ENCODE measurements at places on chromosomes 1 and 21.

GRCh38 chr1:180501865-180502360, 464 bp downstream of the ACBD6 start:
- no peak for DNase-seq

GRCh38 chr21:46068516-46069079, 29.3 kb upstream of the COL6A2 start:
- DNase-seq = no peak

GRCh38 chr1:240909701-240910457, 297.9 kb upstream of the GREM2 start:
- DNase-seq = no peak

- DNase-seq = no peak
These were observed 14.5 kb downstream of the RASSF5 start for GRCh38 chr1:206521694-206522402.

DNA sequence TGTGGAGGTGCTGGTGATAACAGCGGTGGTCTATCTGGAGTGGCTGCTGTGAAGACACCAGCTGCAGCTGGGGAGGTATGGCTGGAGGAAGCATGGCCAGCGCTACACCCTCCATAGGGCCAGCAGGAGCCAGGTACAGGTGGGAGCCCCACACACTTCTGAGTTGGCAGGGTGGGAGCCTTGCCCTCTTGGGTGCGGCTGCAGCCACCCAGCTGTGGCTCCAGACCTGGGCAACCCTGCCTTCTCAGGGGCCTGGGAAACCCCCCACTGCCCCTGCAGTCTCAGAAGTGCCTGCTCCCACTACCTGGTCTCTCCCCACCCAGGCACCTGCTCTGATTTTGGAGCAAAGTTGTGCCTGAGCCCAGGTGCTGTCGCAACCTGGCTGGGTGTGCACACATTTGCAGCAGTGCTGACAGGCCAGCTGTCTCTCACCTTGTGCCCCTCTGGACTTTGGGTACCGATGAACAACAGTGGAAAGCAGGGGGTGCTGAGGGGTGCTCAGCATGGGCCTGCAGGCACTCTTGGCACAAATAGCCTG, 76.2 kb downstream of the DPYD start:
- no peak for DNase-seq

- DNase-seq = no peak
These were observed 717.5 kb downstream of the RWDD3 start for GRCh38 chr1:95951371-95952102.

- DNase-seq = no peak
These were observed 128.5 kb upstream of the RRP15 start for GRCh38 chr1:218156595-218156994.

- DNase-seq = no peak
These were observed 24.1 kb upstream of the NPHP4 start for GRCh38 chr1:6016191-6016865.

DNA sequence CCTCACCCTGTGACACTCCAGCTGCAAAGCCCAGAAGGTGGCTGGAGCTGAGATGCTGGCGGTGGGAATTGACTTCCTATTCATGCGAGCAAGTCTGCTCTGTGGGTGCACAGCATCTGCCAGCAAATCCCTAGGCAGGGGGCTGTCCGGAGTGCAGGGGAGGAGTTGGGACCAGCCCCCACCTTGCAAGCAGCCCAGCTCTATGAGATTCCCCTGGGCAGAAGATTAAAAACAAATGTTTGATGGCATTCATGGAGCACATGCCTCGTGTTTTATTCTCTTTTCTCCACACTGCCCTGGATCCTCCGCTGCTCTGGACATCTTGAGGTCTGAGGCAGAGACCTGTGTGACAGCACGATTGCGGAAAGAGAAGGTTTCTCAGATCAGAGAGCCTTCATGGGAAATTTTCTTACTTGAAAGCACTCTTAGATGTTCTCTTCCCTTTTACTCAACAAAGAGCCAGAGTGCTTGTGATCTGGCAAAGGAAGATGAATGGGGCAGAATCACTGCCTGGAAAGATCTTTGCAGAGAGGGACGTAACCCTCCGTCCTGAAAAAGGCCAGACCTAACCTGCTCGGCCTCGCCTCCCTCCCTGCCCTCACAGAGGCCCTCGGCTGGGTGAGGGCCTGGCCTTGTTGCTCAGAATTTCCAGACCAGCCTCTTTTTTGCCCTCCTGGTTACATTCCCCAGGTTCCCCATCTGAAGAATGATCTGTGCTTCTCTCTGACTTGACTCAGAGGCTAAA, 597.1 kb downstream of the KIF26B start:
- DNase-seq = peak; percentile 49

DNA sequence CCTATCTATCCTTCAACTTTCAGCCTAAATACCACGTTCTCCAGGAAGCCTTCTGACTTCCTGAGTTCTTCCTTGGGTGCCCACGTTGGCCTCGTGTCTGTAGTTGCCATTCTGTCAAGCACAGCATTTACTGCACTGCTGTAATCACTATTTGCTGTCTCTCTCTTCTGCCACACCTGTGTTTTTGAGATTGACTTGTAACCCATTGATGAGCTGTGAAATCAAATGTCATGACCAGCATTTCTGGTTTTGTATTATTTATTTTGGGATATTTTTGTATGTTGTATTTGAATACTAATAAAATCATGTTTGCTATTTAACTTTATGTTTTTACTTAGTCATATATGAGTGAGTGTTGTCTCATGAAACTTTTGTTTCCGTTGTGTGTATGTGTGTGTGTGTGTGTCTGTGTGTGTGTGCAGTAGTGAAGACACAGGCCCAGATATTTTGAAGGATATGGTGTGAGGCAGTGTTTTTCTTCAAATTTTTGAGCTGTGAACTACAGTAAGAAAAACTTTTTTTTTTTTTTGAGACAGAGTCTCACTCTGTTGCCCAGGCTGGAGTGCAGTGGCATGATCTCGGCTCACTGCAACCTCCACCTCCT, 126.2 kb upstream of the SERBP1 start:
- DNase-seq = no peak

DNA sequence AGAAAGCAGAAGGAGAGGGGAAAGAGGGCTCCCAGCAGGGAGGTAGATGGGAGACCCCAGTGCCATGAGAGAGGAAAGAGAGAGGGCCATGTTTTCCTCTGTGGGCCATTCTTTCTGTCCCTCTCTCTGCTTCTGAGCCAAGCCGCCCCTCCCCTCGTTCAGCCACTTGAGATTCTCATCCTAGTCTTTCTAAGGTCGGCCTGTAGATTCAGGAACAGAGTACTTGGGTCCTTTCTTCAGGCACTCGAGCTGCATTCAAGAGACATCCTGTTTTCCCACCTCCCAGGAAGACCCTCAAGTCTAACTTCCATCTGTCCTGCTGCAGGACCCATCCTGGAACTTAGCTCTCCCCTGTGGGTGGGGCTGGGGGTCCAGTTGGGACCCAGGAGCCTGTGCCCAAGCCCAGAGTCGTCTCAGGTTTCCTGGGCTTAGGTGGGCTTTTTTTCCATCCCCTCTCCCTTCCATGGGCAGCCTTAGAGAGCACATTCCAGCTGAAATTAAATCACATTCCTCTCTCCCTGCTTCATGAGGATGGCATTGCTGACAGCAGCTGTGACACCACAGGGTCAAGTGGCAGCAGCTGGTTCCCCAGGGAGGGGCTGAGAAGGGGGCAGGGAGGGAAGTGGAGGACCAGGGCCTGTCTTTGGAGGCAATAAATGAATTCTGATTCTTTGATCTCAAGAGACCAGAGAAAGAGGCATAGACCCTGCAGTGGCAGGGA, 13.0 kb downstream of the NES start:
- peak; percentile 63 for DNase-seq

GRCh38 chr21:42003051-42003461, 7.1 kb downstream of the ZBTB21 start:
- no peak for DNase-seq

DNA sequence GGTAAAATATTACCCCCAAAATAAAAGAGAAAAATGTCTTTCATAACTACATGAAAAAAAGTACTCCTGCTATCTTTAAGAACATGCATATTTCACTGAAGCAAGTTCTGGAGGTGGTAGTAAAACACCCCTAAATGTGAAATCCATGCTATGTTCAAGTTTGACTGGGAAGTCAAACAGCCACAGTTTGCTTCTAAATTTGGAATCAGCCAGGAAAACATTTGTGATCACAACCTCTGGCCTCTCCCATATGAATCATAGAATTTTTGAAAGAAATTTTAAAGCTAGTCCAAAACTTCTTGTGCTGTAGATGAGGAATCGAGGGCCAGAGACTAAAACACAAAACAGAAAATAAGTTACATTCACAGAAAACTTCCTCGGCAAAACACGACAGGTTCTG, 6.6 kb downstream of the SORT1 start:
- no peak for DNase-seq

GRCh38 chr1:112735752-112736151, 20.6 kb upstream of the PPM1J start:
- no peak for DNase-seq

GRCh38 chr1:44030605-44031251, 534 bp downstream of the SLC6A9 start:
- DNase-seq = peak; percentile 75

- DNase-seq = no peak
These were observed 14.8 kb downstream of the ADORA3 start for GRCh38 chr1:111488669-111489068.

- DNase-seq = no peak
These were observed 9.3 kb downstream of the SLC25A24 start for GRCh38 chr1:108190686-108191416.

DNA sequence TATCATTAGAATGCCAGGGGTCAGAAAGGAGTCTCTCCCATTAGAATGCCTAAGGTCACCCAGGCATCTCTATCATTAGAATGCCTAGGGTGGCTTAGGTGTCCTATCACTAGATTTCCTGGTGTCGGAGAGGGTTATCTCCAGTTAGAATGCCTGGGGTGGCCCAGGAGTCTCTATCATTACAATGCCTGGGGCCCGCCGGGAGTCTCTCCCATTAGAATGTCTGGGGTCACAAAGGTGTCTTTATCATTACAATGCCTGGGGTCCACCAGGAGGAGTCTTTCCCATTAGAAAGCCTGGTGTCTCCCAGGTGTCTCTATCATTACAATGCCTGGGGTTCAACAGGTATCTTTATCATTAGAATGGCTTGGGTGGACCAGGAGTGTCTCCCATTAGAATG, 56.2 kb downstream of the RNF187 start:
- no peak for DNase-seq

DNA sequence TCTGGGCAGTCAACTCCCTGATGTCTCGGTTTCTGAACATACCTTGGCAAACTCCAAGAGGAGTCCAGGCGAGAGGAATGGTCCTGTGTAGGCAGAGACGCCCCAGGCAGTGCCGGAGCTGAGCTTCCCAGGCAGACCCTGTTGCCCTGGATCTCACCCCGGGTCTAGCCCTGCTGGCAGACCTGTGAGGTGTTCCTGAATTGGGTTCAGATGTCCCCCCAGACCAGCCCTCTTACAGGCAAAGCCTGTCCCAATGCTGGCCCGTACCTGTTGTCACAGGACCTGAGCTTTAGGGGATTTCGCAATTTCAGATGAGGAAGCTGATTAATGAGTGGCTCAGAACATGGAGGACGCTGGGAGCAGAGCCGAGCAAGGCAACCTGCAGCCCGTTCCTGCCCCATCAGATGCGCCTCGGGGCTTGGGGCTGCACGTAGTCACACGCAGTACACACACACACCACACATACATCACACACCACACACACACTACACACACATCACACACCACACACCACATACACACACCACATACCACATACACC, 38.5 kb upstream of the PDE9A start:
- DNase-seq = peak; percentile 52

DNA sequence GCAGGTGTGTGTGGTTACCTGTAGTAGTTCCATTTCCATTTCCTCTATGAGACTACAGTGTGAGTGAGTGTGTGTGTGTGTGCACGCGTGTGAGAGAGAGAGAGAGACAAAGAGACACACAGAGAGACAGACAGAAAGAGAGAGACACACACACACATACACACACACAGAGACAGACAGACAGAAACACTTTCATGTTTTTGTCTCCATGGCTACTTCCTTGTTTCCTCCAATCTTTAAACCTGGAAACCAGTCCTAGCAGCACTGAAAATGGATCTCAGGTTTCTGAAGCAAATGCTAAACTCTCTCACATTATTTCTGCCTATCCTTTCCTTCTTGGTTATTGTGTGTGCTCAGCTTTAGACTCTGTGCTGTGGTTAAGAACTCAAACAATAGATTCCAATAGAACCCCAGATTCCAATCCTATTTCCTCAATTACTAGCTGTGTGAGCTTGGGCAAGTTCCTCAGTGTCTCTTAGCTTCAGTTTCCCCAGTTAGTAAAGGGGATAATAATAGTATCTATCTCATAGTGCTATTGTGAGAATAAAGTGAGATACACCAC, 22.4 kb upstream of the ABCD3 start:
- no peak for DNase-seq

GRCh38 chr1:117416546-117417125, 49.4 kb downstream of the MAN1A2 start:
- no peak for DNase-seq

DNA sequence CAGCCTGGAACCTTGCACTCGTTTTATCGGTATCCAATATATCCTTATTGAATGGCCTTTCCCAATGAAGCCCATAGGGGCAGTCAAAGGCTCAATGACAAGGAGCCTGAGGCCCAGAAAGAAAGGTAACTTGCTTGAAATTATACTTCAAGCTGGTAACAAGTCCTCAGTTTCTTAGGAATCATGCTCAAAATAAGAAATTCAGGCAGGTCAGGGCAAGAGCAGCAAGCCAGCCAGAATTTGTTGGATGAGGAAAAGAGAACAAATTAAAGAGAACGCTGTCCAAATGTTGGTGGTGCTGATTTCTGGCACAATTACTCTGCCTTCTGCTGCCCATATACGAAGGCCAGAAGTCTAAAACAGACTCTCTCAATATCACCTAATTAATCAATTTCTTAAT, 77.6 kb downstream of the DDX20 start:
- DNase-seq = no peak

DNA sequence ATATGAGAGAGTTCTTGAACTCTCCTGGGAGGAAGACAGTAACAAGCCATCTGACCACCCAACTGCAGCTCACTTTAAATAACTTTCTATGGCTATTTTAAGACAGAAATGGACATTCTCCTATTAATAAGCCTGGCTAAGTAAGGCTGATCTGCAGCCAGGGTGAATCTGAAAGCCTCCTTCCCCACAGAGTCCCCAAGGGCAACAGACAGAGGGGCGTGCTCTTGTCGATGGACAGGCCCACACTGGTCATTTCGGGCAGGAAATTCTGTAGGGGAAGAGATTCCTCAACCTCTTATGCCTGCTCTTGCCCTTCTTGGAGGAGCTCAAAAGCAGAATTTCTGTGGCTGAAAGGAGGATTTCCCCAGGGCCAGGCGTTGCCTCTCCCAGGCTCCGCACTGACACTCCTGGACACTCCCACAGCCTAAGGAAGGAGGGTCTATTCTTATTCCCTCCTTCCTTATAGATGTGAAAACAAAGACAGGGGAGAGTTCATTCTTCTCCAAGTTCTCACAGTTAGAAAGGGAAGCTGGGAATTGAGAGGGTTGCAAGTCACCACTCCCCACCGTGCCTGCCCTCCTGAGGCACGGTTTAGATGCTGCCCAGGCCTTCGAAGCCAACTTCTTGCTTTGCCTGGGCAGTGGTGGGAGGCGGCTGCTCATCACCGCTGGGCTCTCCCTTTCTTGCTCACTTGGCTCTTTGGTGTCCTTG, 17.9 kb upstream of the KANK4 start:
- no peak for DNase-seq

- DNase-seq = no peak
These were observed 98.6 kb downstream of the NAV1 start for GRCh38 chr1:201637282-201638079.

GRCh38 chr1:201582705-201583442, 43.9 kb downstream of the NAV1 start:
- no peak for DNase-seq

- DNase-seq = peak; percentile 49
These were observed 20.7 kb upstream of the ABCB10 start for GRCh38 chr1:229579059-229579673.
